Stomach (tissue), 19 donors: ENCODE measurements at places on chromosomes 3 and 15. TPM values are rescaled to one million over a fixed set of nuclear protein-coding genes. Genes with fewer than 3 reads are reported as not detected.

The SLC9A9 gene
- total RNA-seq: 29.7 TPM

The RASGRP1 gene
- total RNA-seq: 0.29 TPM

The SLC28A2 gene
- total RNA-seq: 48.8 TPM

DNA sequence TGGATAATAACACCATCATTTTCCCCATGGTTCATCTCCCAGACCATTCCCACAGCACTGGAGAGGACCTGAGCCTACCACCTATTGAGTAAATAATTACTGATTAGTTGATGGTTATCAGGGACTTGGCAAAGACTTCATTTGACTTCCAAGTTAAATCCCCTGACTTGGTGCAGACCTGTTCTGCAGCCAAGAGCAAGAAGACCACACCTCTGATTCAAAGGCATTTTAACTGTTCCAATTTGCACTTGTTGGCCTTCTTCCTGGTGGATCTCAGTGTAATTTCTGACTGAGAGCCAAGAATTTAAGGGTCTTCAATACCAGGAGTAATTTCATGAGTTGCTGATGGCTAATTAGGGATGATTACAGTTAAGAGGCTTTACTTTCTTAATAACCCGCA is 24.0 kb downstream of the THSD4 start:
- H3K27me3 ChIP-seq: no peaks in the 10 kb centered on the region
- DNase-seq: no peak
- no peaks in the 10 kb centered on the region for H3K36me3 ChIP-seq
- H3K4me3 ChIP-seq: no peak overlapping the region
- H3K4me1 ChIP-seq: peaks cover 24% of the 10 kb centered on the region

DNA sequence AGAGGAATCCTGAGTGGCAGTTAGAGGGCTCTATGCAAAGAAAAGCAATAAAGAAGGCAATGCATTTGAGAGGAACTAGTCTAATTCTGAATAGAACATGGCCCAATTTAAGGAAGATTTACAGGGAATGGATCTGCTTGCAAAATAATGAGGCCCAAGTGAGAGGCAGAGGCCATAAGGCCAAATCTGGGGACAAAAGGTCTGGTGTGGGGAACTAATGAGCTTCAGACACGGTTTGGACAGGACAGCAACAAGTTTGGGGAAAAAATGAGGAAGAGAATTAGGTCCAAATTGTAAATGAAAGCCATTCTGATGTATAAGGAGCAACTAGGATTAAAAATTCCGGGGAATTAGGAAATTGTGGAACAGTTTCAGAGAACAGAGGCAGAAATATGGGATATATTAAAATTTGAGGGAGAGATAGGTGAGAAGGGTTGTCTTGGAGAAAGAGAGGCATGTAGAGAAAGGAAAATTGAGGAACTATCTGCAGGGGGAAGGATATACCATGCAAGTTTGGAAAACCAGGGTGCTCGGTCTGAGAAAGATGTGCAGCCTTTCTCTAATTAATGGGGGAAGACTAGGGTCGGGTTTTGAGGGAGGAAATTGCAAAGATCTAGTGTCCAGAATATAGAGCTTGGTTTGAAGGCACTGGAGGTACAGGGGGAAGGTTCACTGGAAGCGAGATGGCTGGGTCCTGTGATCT is 73.8 kb downstream of the RBPMS2 start:
- H3K36me3 ChIP-seq: no peaks in the 10 kb centered on the region
- H3K4me1 ChIP-seq: peaks cover 43% of the 10 kb centered on the region

- no peaks in the 10 kb centered on the region for H3K27me3 ChIP-seq
- peak; percentile 30 for DNase-seq
Observed at GRCh38 chr15:43105077-43105736, 631 bp downstream of the UBR1 start.

GRCh38 chr3:65886391-65886790 is 152.3 kb downstream of the MAGI1 start:
- peaks cover 37% of the 10 kb centered on the region for H3K4me1 ChIP-seq
- DNase-seq: no peak
- no peak overlapping the region for H3K4me3 ChIP-seq
- H3K27ac ChIP-seq: no peak overlapping the region
- no peaks in the 10 kb centered on the region for H3K36me3 ChIP-seq

GRCh38 chr3:53646723-53647122 is 152.3 kb downstream of the CACNA1D start:
- no peak overlapping the region for H3K27ac ChIP-seq
- H3K27me3 ChIP-seq: no peaks in the 10 kb centered on the region
- H3K4me1 ChIP-seq: no peaks in the 10 kb centered on the region
- no peak for DNase-seq
- H3K36me3 ChIP-seq: no peaks in the 10 kb centered on the region

DNA sequence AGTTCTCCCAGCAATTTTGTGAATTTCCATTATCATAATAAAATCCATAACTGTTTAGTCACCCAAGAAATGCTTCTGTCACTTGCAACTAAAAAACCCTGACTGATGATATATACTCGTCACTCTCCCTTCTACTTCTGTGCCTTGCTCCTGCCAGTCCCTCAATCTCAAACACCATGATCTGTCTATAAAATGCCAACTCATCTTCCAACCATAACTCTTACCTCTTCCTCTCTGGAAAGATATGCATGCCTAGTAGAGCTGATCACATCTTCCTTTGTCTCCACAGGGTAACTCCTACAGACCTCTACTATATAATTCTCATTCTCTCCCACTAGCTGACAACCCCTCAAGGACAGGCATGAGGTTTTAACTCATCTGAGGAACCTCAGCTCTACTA is 5.2 kb upstream of the VEPH1 start:
- no peak for DNase-seq
- peaks cover 7% of the 10 kb centered on the region for H3K27me3 ChIP-seq
- H3K27ac ChIP-seq: no peak overlapping the region
